MCF 10A (cell line): ENCODE measurements at places on chromosomes 11 and 22.

- no peaks in the 10 kb centered on the region for H3K4me1 ChIP-seq
- H3K27ac ChIP-seq: no peak overlapping the region
- DNase-seq: no peak
- no peak overlapping the region for H3K4me3 ChIP-seq
- no peaks in the 10 kb centered on the region for H3K36me3 ChIP-seq
Observed at GRCh38 chr11:77223797-77224196, 77.7 kb downstream of the GDPD4 start.

DNA sequence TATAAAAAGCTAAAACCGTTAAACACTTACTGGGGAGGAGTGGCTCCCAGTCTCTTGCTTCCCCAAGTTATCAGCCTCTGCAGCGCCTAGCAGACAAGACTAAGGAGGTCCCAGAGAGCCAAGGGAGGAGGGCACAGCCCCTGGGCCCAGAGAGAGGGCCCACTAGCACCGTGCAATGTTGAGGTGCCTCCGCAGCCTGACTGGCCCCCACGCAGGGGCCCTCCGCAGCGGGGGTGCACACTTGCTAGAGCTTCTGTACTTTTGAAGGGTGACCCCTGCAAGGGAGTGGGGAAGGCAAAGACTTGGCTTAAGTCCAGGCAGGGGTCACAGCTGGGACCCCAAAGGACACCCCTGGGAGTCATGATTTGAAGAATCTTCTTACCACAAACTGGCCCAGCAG, 98.0 kb downstream of the ADAMTS15 start:
- no peak for DNase-seq
- H3K27me3 ChIP-seq: peaks cover 16% of the 10 kb centered on the region
- no peak overlapping the region for H3K27ac ChIP-seq
- no peak overlapping the region for H3K4me3 ChIP-seq
- peaks cover 4% of the 10 kb centered on the region for H3K4me1 ChIP-seq
- peaks cover 4% of the 10 kb centered on the region for H3K36me3 ChIP-seq

- H3K27me3 ChIP-seq: no peaks in the 10 kb centered on the region
- peak overlapping the region; percentile 51 for H3K27ac ChIP-seq
- peak; percentile 24 for DNase-seq
- H3K4me3 ChIP-seq: peak overlapping the region; percentile 79
- peaks cover 15% of the 10 kb centered on the region for H3K4me1 ChIP-seq
- H3K36me3 ChIP-seq: no peaks in the 10 kb centered on the region
Observed at GRCh38 chr22:21951931-21952465, 650 bp downstream of the PPM1F start.

DNA sequence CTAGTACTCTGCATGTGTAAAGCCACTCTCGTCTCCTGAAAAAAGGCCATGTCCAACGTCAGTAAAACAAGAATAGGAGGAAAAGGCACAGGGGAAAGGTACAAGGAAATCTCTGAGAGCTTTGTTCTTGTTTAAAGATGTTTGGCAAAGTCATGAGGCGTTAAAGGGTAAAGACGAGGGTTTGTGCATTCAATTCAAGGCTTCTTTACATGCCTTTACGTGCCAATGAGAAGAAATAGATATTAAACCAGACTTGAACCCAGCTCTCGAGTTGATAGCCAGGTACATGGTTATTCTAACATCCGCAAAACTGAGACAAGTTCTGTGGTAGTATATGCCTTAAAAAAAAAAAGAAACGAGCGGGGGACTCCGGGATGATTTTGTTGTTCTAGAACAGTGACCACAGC, 704 bp upstream of the CFL1 start:
- DNase-seq: no peak
- H3K4me1 ChIP-seq: peaks cover 34% of the 10 kb centered on the region
- H3K36me3 ChIP-seq: peaks cover 53% of the 10 kb centered on the region
- H3K27me3 ChIP-seq: no peaks in the 10 kb centered on the region
- H3K4me3 ChIP-seq: peak overlapping the region; percentile 83

DNA sequence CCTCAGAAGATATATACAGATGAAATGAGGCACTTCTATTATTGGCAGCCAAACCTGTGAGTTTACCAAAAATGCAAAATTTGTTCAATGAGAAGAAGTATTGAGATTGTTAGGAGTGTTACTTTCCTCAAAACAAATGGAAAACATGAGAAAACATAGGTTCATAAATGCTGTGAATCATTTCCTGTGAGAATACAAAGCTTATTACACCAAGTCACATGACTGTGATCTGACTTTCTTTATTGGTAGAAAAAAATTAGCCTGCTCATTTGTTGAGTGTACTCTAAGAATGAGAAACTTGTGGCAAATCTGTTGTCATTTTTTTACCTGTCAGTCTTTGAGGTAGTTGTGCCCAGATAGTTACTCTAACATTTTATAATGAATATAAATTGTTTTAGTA, 215.1 kb downstream of the TMEM135 start:
- H3K27ac ChIP-seq: no peak overlapping the region
- no peaks in the 10 kb centered on the region for H3K36me3 ChIP-seq
- DNase-seq: no peak
- no peaks in the 10 kb centered on the region for H3K27me3 ChIP-seq
- no peak overlapping the region for H3K4me3 ChIP-seq
- H3K4me1 ChIP-seq: peaks cover 9% of the 10 kb centered on the region
